Muscle of leg (tissue), 16 donors: ENCODE measurements at places on chromosomes 16 and 17. TPM values are rescaled to one million over a fixed set of nuclear protein-coding genes. Genes with fewer than 3 reads are reported as not detected.

DNA sequence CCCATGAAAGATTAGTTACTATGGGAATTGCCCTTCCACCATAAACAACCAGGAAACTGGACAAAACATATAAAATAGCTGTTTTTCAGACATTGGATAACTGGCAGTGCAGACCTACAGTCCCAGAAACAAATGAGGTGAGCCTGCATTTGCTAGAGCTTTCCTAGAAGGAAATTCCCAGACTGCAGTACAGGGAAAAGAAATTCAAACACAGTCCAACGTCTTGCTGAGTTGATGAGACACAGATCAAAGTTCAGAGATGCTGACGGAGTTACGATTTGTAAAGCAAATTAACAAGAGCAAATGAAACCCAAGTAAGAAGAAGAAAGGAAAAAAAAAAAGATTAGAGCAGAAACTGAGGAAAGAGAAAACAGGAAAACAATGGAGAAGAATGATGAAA, 41.3 kb upstream of the MNT start:
- peaks cover 28% of the 10 kb centered on the region for H3K36me3 ChIP-seq
- H3K4me3 ChIP-seq: no peak overlapping the region
- H3K4me1 ChIP-seq: no peaks in the 10 kb centered on the region
- no peaks in the 10 kb centered on the region for H3K27me3 ChIP-seq
- no peak overlapping the region for H3K27ac ChIP-seq

- H3K36me3 ChIP-seq: no peaks in the 10 kb centered on the region
- H3K4me3 ChIP-seq: no peak overlapping the region
- DNase-seq: no peak
- peaks cover 24% of the 10 kb centered on the region for H3K27me3 ChIP-seq
- H3K4me1 ChIP-seq: peaks cover 65% of the 10 kb centered on the region
These were observed 4.9 kb downstream of the SDK2 start for GRCh38 chr17:73639322-73639721.

DNA sequence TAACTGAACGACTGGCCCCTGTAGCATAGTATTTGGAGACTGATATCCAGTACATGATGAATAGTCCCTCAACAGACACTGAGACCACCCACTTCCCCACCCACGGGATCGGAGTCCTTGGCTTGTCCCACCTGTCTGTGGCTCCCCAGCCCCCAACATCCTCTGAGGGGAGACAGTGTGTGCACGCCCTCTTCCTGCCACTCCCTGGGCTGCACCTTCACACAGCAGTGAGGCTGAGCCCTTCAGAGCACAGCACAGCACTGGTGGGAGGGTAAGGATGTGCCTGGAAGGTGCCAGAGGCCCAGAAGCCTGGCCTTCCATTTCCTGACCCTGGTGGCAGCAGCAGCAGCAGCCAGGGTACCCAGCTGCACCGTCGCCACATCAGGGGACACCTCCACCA, 11.0 kb downstream of the DNASE1 start:
- H3K36me3 ChIP-seq: peaks cover 69% of the 10 kb centered on the region
- DNase-seq: no peak
- no peaks in the 10 kb centered on the region for H3K27me3 ChIP-seq
- no peaks in the 10 kb centered on the region for H3K4me1 ChIP-seq
- H3K4me3 ChIP-seq: no peak overlapping the region

DNA sequence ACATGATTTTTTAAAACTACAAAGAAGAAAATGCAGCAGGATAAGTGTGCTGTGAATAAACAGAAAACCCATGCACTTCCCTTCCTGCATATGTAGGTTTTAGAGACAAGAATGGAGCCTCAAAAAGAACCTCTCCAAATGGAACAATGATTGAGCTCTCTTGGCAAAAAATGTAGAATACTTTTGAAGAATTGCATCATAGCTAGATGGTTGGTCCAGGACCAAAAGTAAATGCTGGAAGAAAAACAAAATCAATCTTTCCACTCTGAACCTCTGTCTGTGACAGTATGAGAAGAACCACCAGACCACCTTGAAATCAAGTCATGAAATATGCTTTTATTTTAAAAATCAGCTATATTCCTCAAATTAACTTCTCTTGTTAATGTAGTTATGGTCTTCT, 17.5 kb downstream of the HELZ start:
- H3K4me3 ChIP-seq: no peak overlapping the region
- H3K36me3 ChIP-seq: peaks cover 10% of the 10 kb centered on the region
- no peaks in the 10 kb centered on the region for H3K4me1 ChIP-seq
- no peak overlapping the region for H3K27ac ChIP-seq
- H3K27me3 ChIP-seq: no peaks in the 10 kb centered on the region
- peak; percentile 24 for DNase-seq

DNA sequence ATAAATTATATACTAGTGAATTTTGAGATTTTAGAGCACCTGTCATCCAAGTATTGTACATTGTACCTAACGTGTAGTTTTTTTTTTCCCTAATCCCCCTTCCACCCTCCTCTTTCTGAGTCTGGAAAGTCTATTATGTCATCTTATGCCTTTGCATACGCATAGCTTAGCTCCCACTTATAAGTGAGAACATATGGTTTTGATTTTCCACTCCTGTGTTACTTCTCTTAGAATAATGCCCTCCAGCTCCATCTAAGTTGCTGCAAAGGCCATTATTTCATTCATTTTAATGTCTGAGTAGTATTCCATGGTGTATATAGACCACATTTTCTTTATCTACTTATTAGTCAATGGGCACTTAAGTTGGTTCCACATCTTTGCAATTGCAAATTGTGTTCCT, 177.0 kb upstream of the C16orf82 start:
- no peak overlapping the region for H3K27ac ChIP-seq
- H3K4me3 ChIP-seq: no peak overlapping the region
- no peaks in the 10 kb centered on the region for H3K4me1 ChIP-seq
- H3K36me3 ChIP-seq: no peaks in the 10 kb centered on the region
- no peaks in the 10 kb centered on the region for H3K27me3 ChIP-seq
- DNase-seq: peak; percentile 38

DNA sequence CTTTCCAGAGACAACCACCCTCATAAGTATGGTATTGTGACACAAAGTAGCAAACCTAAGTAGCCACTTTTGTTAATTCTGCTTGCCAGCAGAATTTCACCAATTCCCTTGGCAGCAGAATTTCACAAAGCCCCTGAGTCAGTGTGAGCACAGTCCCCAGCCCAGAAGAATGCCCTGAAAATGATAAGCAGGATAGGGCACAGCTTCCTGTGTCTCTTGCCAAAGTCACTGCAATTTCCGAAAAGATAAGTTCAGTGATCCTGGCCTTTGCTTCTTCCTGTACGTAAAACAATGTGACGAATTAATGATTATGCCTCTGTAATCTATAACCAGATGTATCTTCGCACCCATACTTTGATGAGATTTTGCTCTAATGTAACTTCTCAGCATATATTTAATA, 16.0 kb upstream of the WIPF2 start:
- H3K36me3 ChIP-seq: no peaks in the 10 kb centered on the region
- no peak for DNase-seq
- no peaks in the 10 kb centered on the region for H3K27me3 ChIP-seq

DNA sequence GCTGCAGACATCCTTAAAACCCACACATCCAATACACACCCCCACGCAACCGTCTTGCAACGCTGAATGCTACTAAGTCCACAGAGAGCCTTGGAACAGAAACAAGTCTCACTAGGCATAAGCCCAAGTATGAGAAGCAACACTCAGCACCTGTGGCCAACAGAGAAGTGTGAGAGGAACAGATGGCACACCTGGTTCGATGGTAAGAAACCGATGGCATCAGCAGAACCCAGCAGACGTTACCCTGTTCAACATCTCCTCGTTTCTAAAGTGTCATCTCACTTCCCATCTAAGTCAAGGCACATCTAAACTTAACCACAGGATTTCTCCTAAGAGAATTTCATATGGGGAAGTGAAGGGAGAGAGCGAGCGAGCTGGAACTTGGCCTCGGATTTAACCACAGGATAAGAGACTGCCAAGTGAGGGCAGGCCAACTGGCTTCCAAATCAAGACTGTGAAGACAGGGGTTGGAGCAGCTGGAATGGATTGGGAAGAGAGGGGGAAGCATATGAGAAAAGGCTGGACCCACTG, 41.0 kb downstream of the NXPH3 start:
- H3K4me1 ChIP-seq: peaks cover 6% of the 10 kb centered on the region

APOBR gene
- total RNA-seq: 0.18 TPM
